Gastrocnemius medialis (tissue), 4 donors: ENCODE measurements at places on chromosomes 1 and 21.

DNA sequence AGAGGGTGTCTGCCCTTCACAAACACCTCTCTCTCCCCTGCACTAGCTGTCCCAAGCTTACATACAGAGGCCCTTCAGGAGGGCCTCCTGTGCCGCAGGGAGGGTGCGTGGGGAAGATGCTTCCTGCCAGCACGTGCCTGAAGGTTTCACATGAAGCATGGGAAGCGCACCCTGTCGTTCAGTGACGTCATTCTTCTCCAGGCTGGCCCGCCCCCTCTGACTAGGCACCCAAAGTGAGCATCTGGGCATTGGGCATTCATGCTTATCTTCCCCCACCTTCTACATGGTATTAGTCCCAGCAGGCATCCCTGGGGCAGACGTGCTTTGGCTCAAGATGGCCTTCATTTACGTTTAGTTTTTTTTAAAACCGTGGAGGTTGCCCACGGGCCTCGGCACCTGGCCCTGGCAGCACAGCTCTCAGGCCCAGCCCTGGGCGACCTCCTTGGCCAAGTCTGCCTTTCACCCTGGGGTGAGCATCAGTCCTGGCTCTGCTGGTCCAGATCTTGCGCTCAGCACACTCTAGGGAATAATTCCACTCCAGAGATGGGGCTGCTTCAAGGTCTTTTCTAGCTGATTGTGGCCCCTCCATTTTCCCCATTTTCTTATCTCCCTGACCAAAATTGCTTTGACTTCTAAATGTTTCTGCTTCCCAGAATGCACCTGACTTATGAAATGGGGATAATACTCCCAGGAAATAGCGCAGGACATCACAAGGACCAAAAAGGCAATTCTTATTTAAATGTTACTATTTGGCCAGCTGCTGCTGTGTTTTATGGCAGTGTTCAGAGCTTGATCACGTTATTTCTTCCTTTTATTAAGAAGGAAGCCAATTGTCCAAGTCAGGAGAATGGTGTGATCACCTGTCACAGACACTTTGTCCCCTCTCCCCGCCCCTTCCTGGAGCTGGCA is 6.1 kb downstream of the NPPA start:
- no peak for DNase-seq

GRCh38 chr1:109490029-109490933 is 3.6 kb upstream of the CYB561D1 start:
- peak; percentile 38 for DNase-seq

GRCh38 chr1:170521818-170522217 is 10.1 kb upstream of the GORAB start:
- DNase-seq = no peak

DNA sequence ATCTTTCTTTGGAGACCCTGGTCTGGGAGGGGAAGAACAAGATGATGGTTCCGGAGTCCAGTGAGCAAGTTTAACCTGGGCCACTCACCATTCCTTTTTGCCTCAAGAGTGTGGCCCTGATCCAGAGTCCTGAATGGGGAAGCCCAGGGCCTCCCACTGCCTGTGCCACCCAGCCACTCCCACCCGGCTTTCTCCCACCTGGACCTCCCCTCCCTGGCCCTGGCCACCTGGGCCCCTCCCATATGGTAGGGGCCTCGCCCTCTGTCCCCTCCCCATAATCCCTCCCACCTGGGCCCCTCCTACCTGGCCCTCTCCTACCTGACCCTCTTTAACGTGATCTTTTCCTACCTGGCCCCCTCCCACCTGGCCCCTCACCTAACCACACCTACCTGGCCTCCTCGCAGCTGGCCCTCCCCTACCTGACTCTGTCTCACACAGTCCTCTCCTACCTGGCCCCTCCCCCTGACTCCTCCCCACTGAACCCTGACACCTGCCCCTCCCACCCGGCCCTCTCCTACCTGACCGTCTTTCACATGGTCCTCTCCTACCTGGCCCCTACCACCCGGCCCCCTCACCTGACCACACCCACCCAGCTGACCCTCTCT is 220.7 kb upstream of the VAMP3 start:
- no peak for DNase-seq

DNA sequence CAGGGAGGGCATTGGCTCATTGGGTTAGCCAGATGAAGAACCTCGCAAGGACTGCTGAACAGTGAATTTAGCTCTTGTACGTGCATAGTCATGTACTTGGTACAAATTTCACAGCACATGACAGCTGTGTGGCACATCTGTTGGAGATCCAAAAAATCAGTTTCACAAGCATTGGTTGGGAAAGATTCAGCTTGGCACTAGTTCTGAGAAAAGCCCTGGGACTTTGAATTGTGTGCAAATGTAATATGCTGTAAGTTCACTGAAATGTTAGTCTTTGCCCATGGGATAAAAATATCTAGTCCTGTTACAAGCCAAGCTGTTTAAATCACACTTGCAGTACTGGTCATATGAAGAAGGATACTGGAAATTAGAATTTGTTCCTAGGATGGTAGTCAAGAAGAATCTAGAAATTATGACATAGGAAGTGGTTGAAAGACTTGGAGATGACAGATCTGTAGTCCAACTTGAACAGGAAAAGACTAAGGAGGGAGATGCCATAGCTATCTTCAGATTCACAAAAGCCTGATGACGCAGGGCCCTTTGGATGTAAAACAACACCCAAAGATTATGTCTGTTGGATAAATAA is 19.2 kb downstream of the LAMC2 start:
- peak; percentile 23 for DNase-seq

- DNase-seq = no peak
Measured at GRCh38 chr21:40680311-40680710, 166.6 kb downstream of the DSCAM start.

- DNase-seq = no peak
Measured at GRCh38 chr1:175409938-175410337, 217.4 kb upstream of the KIAA0040 start.

- DNase-seq = no peak
Measured at GRCh38 chr21:35119501-35120047, 70.5 kb upstream of the RUNX1 start.

DNA sequence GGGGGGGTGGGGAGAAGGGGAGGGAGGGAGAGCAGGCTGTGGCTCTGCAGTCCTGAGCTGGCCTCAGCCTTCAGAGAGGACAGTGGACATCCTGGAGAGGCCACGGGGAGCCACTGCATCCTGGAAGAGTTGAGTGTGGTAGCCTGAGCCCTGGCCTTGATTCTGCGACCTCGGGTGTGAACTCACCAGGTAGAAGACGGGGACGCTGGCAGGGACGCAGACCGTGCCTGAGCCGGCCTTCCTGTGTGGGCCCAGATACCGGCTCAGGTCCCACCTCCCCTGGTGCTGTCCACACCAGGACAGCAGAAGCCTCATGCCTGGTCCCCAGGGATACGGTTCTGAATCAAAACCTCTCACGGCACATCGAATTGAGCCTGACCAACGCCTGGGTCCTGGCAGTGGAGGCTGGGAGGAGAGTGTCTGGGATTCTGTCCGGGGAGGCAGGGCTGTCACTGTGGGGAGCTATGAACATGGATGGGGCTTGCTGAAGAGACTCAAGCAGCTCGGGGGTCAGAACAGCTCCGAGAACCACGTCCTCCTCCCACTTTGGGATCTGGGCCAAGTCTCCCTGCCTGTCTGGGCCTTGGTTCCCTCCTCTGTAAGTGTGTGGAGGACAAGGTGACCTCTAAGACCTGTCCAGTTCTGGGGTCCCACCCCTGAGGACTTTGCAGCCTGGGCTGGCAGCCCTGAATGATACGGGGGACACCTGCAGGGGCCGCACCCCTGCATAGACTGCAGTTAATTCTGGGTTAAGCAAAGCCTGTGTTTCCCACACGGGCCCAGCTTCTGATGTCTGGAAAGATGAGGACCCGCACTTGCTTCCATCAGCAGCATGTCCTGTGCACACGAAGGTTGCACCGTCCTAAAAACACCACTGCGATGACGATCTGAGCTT is 30.4 kb downstream of the RRP1 start:
- DNase-seq = no peak

DNA sequence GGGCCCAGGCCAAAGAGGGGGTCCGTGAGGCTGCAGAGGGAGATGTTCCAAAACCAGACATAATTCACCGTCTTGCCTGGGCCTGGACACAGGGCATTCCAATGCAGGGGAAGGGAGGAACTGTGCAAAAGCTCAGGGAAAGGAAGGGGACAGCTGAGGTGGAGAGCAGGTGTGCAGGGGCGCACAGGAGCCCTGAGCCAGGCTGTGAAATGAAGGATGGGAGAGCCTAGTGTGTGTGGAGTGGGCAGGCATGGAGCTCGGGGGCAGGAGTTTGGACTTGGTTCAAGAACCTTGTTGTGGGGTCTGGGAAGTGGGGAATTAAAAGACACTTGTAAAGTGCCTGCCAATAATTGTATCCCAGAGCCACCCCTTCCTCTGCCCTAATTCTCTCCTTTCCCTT is 2.3 kb downstream of the TNNI1 start:
- no peak for DNase-seq

DNA sequence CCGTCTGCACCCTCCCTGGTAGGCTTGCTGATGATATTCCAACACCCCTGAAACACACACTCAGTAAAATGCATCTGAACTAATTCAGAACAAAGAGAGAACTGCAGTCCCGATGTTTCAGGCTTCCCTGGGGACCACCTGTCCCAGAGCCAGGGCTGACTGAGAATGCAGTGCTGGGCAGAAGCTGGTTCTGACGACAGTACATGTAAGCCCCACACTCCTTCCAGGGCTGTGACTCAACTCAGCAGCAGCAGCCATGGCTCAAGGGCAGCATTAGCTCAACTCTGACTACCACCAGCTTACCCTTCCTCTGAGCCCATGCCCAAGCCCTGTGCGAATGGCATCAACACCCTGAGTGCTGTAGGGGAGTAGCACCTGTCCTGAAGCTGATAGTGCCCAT is 56.4 kb upstream of the SIPA1L2 start:
- peak; percentile 36 for DNase-seq

GRCh38 chr1:9129266-9130041 is 552 bp upstream of the GPR157 start:
- DNase-seq = peak; percentile 74

GRCh38 chr1:110675060-110675791 is 486 bp upstream of the KCNA3 start:
- DNase-seq = no peak

DNA sequence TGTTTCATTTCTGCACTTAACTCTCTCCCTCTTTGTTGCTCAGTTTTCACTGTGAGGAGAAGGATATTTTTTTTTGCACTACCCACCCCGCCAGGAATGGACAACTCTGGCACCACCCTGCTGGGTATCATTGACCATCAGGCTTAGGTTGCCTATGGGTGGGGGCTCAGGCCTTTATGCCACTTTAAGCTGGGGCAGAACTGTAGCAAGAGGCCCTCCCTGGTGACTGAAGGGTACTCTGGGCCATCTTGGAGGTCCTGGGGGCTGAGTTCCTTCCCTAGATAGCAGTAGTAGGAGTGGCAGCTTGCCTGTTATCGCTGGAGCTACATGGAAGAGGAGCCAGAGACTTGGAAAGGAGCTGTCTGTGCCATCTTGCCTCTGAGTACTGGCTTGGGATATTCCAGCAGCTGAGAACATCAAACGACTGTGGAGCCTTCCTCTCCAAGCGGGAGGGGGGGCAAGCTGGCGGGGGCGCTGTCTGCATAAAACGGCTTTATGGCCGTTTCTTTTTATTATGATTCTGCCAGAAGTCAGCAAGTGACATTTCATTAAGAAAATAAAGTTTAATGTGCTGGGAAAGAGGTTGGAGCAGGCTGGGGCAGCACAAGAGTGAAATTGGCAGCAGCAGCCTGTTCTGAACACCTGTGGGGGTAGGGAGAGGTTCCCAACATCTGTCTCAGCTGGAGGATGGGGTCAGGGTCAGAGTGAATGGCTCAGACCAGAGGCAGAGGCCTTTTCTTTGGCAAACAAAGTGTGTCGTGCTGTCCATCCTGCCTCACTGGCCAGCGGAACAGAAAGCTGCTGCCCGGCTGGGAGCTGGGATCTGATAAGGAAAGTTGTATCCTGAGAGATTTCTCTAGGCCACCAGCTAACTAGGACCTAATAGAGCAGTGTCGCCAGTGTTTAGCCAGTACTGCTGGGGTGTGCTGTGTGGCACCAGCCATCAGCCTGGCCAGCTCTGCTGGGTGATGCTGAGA is 32.9 kb downstream of the TMEM53 start:
- no peak for DNase-seq
